ENCODE measurements at places on chromosomes 1 and 21.

GRCh38 chr1:226135059-226135651 lies 51.4 kb downstream of the ACBD3 start:
- no peak for DNase-seq

GRCh38 chr21:38095220-38095619 lies 161.6 kb upstream of the KCNJ15 start:
- DNase-seq = no peak

DNA sequence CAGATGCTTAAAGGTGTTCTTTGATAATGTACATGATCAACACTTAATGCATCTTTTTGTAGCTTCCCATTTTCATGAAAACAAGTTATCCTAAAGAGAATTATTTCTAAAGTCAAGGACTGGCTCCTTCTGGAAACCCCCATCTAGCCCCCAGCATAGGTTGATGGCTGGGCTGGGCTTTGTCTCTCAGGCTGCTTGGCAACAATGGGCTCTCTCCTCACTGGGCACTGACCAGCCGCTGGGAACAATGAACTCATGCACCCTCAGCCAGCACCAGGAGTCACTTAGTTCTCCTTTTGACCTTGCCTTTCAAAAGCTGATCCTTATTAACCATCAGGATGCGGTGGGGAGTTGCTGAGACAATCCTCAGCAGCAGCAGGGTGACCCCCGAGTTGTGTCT lies 293.0 kb upstream of the PLXNA2 start:
- DNase-seq = no peak

DNA sequence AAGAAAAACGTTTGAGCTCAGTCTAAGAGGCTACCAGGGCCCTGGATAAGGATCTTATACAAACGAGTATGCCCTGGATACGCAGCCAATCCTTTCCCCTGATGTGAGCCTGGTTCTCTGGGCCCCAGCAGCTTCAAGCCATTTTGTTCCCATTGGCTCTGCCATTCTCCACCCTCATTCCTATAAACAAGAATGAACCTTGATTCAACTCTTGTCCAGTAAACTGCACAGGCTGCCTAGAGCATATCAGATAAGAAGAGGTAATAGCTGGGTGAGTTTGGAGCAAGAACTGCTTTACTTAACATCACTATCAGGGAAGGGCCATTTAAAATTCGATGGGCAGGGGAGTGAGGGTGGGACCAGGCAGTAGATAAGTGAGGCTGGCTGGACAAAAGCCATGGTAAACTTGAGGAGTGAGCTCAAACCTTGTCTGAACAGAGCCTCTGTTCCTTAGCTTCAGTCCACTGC lies 11.3 kb downstream of the BTG2 start:
- DNase-seq = peak; percentile 29

- DNase-seq = no peak
Observed at GRCh38 chr1:151714820-151715725, 1.5 kb downstream of the CELF3 start.

DNA sequence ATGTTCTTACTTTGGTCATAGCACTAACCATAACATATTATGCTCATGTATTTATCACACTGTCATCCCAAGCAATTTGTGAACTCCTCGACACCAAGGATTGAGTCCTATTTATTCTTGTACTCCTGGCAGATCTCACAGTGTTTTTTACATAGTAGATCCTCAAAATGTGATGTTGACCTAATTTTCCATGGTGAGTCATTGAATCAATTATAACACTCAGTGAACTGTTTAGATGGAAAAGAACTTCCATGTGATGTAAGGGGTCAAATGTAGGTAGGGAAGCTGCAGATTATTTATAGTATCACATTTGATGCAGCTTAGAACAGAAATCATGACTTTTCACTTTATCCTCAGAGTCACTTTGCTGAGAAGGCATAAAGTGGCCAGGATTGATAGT lies 281.9 kb upstream of the ADAMTS5 start:
- DNase-seq = no peak

DNA sequence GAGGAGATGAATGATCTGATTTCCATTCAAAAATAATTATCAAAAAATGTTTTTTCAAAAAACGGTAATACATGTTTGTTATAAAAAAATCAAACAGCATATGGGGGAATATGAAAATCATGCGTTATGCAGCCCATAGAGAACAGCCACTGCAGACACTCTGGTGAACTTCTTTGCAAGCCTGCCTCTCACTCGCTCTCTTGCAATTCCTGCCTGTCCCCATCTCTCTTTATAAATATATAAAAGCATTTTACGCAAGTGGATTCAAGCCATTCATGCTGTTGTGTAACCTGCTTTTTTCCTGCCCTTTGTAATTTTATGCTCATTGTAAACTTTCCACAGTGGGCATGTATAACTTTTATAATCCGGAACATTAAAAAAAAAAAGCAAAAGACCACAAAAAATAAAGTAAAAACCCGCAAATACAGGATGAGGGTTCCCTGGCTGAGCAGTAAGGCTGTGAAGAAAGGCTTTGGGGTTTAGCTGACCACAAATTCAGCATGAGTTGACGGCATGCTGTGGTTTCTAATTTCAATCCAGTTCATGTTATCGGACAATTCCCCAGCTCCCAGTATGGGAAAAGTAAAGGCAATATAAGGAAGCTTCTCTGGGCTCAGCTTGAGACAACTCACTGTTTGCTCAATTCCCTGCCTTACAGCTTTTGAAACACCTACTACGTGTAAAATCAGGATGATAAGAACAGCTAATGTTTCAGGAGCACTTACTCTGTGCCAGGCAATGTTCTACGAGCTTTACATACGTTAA lies 52.8 kb upstream of the ZBTB40 start:
- DNase-seq = no peak

DNA sequence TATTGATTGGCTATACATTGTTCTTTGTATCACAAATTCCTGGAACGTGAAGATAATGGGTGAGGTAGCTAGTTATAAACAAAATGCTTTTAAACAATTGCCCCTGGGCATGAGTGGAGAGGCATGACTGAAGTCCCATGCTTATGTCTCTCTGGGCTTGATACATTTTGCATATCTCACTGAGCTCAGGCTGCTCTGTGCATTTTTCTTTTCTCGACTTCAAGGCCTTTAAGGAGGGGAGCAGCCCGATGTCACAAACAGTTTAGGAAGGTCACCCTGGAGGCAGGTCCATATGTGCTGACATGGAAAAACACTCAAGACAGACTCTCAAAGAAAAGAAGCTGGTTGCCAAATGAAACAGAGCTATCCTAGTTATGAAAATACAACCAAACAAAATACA lies 80.1 kb upstream of the PUM1 start:
- DNase-seq = no peak

GRCh38 chr1:113981962-113982931 lies 3.0 kb downstream of the OLFML3 start:
- no peak for DNase-seq

- DNase-seq = no peak
Observed at GRCh38 chr1:27992276-27992675, 32.5 kb downstream of the XKR8 start.

DNA sequence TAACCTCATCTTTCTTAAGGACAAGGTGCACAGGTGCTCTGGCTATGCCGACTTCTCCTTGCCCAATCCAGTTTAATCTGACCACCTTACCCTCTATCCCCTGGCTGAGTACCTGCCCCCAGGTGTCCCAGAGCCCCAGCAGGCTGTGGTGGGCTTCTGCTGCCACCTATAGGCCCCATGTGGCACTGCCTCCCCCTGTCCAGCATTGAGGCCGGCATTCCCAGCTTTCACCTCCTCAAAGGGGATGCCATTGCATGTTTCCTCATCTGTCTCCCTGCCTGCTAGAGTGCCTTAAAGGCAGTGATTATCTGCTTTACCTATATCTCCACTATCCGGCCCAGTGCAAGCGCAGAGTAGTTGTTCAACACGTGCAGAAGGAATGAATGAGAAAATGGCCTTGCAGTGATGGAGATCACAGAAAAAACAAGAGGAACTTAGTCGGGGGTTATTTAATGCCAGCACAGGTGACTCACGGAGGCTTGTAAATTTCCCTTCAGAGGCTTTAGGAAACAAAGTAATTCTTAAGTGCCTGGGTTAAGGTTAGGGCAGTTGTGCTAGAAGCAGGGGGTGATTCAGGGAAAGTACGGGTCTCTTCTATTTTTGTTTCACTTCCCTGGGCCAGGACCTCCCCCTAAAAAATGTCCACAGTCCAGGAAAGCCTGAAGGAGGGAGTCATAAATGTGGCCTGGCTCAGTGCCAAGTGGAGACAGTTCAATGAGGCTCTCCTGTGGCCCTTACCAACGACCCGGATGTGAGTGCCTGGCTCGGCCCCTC lies 131.8 kb upstream of the NGF start:
- peak; percentile 66 for DNase-seq

- DNase-seq = no peak
Observed at GRCh38 chr1:38014171-38014570, 1.6 kb downstream of the UTP11 start.

DNA sequence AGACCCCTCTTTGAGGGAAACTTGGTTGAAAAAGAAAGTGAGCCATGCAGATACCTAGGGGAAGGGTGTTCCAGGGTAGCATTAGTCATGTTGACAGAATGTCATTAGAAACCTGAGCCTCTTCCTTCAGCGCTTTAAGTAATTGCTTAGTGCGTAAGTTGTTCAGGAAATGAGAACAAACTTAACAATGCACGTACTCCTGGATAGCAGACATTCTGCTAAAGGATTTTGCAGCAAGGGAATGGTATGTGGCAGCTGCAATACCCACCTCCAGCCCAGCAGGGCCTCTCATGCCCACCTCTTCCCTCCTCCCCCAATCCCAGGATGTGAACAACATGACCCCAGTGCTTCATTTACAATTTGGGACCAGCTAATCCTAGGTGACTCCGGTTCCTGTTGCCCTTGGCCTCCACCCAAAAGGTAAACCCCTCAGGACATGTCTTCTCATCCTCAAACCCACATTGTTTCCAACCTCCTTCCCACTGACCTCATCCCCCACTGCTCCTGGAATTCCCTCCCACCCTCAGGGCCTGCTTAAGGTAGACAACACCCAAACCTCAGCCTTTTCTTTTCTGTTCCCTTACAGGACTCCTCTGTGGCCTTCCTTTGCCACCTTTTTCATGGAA lies 98.0 kb upstream of the BCAR3 start:
- DNase-seq = no peak

DNA sequence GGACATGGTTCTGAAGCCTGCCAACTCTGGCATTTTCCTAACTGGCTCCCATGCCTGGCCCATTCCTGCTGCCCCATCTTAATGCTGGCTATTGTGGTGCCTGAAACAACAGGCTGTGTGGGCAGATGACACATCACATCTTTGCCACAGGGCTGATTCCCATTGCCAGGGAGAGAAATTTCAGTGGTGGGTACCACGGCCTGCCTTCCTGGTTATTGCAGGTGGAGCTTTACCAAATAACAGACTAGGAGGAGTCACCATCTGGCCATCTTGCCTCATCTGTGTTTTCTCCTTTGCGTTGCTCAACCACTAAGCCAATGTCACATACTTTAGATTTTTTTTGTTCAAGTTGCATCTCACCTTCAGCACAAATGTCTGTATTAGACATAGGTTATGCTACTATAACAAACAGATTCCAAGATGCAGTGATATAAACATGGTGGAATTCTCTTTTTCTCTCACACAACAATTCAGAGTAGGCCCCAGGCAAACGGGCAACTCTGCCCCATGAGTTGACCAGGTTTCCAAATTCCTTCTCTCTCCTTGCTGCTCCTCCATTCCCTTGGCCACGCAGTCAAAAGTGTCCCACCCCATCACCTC lies 14.1 kb downstream of the CDA start:
- DNase-seq = no peak

DNA sequence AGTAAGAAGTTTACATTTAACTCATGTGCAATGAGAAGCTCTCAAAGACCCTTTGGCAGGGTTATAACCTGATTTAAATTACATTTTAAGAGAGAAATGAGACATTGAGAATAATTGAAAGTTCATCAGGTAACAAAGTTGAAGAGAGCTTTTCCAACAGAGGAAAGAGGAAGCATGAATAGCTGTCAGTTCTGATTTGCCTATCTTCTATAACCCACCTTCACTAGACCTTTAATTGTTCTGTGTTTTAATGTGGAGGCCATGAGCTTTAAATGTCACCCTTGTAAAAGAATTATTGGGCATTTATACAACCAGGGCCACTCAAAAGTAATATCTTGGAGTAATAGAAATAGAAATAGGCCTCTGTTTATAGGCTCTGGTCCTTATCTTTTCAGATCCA lies 9.3 kb upstream of the FCRL1 start:
- DNase-seq = no peak

DNA sequence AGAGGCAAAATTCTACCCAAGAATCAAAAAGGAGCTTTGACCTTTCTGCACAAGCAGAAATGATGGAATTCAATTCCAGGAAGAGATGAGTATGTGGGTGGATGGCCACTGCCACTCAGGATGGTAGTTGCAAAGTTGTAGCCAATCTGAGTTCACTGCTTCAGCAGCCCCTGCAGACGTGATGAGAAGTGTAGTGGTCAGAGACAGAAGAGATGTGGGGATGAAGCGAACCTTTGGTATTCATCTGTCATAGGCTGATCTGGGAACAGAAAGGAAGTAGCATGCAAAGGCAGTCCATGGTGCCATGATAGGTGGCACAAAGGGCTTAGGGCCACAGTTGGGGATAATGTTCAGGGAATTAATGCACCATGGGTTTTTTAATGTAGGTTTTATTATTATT lies 81.1 kb upstream of the PGBD5 start:
- DNase-seq = no peak

- no peak for DNase-seq
Observed at GRCh38 chr1:107291987-107292386, 151.1 kb downstream of the NTNG1 start.

DNA sequence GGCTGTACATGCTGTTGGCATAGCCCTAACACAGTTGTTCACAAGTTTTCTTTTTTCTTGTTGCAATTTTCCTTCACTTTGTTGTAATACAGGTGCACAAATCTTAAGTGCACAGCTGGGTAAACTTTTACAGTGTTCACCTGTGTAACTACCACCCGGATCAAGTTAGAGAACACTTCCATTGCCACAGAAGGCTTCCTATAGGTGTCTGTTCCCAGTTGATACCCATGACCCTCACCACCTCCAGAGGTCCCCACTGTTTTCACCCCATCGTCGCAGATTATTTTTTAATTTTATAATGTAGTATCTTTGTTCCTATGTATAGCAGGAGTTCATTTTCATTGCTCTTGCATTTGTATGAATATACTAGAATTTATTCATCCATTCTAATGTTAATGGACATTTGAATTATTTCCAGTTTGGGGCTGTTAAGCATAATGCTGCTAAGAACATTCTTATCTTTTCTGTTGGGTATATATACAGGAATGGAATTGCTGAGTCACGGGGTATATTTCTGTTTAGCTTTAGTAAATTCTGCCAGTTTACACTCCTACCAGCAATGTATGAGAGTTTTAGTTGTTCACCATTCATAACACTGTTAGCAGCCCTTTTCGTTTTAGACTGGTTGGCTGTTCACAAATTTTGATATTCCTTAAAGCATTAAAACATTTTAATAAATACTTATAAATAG lies 16.4 kb downstream of the SPRTN start:
- no peak for DNase-seq

DNA sequence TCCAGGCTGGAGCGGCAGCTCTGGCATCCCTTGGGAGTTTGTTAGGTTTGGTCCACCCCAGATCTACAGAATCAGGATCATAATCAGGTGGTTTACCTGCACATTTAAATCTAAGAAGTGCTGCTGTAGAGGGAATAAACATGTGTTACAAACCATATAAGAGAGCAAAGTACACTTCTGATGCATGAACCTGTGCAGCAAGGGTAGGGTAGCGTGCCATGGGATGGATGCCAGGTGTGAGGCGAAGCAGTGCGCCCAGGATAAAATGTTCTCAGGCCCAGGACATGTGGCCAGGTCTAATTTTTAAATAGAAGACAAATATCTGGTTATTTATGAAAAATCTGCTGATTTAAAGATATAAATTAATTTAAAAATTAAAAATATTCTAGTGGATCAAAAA lies 308.8 kb upstream of the USP24 start:
- no peak for DNase-seq

- DNase-seq = no peak
Observed at GRCh38 chr1:109207467-109208103, 6.1 kb upstream of the SARS1 start.

Measured in Caco-2 (cell line).